ENCODE measurements at places on chromosomes 1 and 21. TPM values are rescaled to one million over a fixed set of nuclear protein-coding genes. Genes with fewer than 3 reads are reported as not detected.

DNA sequence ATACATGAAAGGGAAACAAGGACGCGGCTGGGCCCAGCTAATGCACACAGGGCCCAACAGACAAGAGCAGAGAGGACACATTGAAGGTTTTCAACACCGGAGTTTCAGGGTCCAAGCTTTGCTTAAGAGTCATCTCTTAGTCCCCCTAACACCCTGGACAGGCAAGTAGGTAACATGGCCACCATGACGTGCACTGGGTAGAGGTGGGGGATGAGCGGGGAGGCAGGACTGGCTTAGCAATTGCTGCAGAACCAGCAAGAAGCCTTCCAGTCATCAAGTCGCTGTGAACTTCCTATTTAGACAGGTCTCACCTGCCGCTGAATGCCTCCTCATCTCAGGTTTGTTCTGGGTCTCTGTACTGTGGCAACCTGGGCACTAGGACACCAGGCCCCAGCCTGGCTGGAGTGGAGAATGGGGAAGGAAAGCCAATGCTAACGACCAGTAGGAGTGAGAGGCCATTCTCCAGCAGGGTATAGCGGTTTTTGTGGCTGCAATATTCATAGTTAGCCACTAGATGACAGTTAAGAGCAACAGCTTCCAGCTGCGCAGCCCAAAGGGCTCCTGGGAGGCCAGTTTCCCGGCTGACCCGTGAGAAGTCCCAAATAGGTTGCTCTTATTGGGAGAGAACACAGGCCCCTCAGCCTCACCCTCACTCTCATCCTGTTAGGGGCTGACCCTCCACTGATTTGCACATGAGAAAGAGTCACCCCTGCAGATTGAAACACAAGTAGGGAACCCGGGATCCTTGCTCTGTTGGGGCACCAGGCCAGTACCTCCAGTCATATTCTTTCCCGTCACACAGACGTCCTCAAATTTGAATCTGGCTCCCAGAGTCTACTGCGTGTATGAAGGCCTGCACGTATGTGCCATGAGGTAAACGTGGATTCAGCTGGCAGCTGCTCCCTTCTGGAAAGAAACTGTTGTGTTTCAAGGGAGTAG is 6.0 kb upstream of the PIGC start:
- peak; percentile 68 for DNase-seq

AXDND1 gene
- not detected for total RNA-seq

TEX50 gene
- not detected for total RNA-seq

- DNase-seq, result no peak
These were observed 212.6 kb upstream of the VAMP3 start for GRCh38 chr1:7558481-7558880.

DNA sequence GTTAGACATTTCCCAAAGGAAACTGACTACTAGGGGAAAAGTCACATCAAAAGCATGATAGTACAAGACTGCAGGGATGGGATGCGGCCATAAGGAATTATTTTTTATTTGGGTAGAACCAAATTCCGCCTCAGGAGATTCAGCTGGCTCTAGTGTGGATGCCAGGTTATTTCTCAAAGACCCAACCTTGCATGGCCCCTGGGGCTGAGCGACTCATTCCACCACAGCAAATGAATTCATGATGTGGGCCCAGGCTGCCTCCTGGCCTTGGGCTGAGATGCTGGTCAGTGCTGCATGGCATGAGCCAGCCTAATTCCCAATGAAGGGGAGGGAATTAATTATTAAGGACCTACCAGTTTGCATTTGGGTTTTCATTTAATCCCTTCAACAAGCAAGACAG is 11.8 kb downstream of the TMEM35B start:
- DNase-seq, result no peak

CDCA8 gene
- total RNA-seq, result 33.6 TPM

SMCP gene
- not detected for total RNA-seq

- no peak for DNase-seq
These were observed 52.4 kb downstream of the IER5 start for GRCh38 chr1:181140891-181141290.

DNA sequence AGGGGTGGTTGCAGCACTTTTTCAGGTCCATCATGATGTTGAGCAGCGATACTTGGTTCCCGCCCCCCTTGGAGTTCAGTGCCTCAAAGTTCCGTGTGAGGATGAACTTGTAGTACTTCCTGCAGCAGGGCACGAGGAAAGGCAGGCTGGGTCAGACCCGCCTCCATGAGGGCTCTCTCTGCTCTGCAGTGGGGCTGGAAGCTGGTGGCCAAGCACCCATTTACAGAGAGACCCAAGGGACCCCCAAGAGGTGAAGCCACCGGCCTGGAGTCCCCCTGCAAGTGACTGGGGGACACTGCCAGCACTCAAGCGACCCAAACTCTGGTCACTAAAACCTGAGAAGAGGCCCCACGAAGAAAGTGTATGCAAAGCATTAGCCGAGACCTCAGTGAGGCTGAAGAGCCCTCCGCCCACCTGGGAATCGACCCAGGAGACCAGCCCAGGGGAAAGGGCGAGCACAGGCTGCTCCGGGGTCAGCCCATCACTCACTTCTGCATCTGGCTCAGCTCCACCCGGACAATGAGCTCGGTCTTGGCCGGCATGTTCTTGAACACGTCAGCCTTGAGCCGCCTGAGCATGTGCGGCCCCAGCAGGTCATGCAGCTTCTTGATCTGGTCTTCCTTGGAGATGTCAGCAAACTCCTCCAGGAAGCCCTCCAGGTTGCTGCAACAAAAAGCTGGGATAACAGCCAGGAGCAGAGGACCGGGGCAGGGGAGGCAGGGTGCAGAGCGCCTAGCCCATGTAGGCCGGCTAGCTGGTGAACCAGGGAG is 45.2 kb downstream of the CHD5 start:
- DNase-seq, result no peak

DNA sequence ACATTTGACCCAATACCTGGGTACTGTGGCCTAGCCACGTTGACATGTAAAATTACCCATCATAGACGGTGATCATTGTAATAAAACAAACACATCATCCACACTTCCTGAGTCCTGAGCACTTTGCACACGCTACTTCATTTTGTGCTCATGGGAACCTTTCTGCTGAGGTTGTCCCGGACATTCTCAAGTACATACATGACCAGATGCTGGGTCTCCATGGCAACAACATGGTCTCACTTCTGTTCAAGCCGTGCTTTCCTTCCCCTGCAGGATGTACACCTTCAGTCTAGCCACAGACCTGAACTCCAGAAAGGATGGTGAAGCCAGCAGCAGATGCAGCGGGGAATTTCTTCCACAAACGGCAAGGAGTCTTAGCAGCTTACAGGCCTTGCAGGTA is 22.7 kb downstream of the UBASH3A start:
- DNase-seq, result no peak

OR2T33 gene
- total RNA-seq, result 0.57 TPM

SLC44A5 gene
- total RNA-seq, result 0.91 TPM

- no peak for DNase-seq
These were observed 5.6 kb downstream of the LPAR3 start for GRCh38 chr1:84887261-84887934.
